ENCODE measurements at places on chromosomes 13 and 19.

GRCh38 chr19:58584498-58585441 lies 11.6 kb upstream of the MZF1 start:
- no peak for DNase-seq

- no peak for DNase-seq
Measured at GRCh38 chr19:51027873-51028272, 1.5 kb upstream of the KLK11 start.

DNA sequence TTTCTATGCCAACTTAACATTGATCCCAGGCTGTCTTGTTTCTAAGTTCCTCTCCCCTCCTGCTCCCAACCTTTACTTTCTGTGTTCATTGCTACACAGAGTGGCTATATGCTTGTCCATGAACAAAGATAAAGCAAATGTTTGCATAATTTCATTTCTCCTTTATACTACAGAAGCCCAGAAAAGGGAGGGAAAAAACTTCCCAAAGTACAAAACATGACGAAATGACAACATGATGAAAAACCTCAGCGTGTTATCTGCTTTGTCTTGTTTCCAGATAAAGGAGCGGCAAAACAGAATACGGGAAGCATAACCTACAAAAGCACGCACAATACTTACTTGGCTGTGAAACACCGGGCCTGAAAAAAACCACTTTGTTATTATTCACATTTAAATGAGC lies 336.8 kb downstream of the DNAJC15 start:
- no peak for DNase-seq

DNA sequence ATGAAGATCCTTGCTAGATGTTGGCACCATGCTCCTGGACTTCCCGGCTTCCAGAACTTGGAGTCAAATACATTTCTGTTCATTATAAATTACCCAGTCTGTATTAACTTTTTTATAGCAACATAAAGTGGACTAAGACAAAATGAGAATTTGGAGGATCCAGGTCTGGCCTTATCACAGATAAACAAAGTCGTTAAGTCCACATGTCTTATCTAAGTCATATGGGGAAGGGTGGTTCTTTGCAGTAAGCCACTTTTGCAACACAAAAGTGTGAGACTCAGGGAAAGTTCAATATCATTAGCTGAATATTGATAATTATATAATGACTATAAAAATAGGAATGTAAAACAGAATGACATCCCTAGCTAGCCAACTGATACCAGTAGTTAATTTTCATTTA lies 91.6 kb upstream of the SIAH3 start:
- DNase-seq = no peak

- no peak for DNase-seq
Measured at GRCh38 chr13:40330950-40331349, 335.5 kb downstream of the FOXO1 start.

- no peak for DNase-seq
Measured at GRCh38 chr19:55256562-55257460, 2.0 kb downstream of the PPP6R1 start.

- DNase-seq = no peak
Measured at GRCh38 chr13:71591374-71591773, 275.6 kb downstream of the DACH1 start.

GRCh38 chr13:26956522-26957142 lies 196.0 kb upstream of the GPR12 start:
- DNase-seq = no peak

DNA sequence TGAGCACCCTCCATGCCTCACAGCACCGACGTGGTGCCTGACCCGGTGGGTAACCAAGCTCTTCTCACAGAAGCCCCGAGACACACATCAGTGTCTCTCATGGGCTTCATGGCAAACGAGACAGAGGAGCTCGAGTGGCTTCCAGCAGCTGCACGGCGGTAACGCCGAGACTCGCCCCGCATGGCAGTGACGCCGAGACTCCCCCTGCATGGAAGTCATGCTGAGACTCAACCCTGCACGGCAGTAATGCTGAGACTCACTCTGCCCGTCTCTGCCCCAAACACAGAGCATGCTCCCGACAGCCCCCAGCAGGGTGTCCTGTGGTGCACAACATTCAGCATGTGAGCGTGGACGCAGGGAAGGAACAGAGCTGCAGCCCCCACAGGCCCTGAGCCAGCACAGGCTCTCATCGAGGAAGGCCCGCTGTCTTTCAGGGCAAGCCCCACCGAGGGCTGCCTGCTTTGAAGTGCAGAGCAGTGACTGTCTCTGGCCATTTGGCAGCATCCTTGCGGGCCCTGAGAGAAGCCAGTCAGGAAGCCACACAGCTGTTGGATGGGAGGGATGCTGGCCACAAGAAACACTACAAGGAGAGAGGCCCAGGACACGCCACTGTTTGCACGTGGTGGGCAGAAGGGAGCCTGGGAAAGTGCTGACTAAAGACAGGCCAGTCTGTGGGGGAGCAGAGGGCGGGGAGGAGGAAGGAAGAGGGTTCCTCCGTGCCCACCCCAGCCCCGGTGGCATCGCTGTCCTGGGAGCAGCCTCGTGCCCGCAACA lies 9.5 kb downstream of the GAS6 start:
- DNase-seq = no peak

DNA sequence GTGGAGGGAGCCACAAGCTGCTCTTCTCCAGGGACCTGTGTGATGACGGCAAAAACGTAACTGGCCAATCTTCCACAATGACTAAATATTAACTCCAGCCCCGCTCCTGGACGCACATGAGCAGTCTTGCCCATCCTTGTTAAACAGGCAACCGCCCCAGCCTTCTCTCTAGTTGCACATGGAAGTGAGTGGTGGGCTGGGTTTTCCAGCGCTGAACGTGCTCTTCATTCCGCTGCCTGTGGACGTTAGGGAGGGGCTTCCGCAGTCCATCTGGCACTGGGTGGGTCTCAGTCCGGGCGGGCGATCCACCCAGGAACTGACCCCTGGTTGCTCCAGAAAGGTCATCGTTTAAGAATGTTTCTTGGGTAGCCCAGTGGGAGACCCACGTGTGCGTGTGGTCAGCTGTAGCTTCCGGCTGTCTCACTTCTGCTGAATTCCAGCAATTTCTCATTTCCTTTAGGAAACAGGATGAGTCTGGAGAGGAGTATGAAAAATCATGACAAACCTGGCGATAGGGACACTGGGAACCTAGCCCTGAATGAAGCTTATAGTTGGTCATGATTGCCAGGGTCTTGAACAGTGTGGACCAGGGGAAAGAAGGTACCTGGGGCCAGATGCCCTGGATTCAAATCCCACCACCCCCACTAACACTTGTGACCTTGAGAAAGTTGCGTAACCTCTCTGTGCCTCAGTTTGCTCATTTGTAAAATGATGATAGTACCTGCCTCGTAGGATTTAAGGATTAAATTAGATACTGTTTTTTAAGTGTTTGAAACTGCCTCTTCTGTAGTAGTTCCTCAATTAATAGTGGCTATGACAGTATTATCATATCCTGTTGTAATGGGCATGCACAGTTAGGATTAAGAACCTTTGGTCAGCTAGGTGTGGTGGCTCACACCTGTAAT lies 92.6 kb downstream of the SIPA1L3 start:
- no peak for DNase-seq

DNA sequence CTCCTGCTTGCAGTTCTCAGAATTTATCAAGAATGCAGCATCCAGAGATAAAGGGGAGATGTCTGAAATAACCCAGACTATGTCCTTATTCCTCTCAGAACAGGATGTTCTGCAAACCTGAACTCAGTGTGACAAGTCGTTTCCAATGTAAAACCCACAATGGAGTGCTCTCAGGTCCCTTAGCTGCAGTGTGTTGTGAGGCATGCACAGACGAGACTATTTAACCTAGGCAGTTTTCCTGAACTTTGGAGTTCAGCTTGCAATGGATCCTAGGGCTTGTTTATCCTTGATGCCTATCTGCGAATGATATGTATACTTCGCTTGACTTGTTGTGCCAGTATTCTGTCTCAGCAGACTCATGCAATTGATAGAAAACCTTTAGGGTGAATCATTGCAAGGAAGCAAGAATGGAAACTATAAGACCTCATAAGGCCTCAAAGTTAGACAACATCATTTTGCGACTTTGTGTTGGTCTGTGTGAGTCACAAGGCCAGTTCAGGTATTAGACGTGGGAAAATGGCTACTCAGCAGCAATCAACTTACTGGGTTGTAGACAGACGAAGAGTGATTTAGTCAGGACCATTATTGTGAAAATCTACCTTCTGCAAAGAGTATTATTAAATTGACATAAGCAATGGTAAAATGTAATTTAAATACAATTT lies 2439.9 kb upstream of the PCDH20 start:
- DNase-seq = no peak

- DNase-seq = no peak
Measured at GRCh38 chr13:25633093-25633492, 261.3 kb downstream of the ATP8A2 start.

DNA sequence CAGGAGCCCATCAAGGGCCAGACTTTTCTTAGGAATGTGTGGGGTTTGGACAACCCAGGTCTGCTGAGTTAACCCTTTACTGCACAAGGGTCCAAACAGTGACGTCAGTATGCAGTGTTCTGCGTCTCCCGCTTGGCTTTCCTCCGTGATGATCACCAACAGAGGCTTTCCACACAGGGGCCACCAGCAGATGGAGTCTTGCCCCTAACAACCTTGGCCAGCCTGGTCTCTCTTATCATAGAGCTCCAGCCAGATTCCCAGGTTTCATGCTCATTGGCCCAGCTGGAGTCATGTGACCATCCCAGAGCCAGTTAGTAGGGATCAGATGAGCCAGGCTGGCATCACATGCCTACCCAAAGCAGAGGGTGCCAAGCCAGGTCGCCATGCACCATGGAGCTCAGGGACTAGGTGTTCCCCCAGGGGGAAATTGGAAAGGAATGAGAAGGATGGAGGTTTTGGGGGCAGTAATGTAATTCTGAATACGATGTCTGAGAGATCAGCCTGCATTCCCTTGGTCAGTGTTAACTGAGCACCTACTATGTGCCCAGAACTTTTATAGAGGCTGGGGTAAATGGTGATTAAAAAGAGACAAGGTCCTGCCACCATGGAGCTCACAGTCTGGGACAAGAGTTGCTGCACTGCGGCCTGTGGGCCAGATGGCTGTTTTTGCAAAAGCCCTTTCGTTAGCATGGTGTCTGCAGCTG lies 61.2 kb downstream of the MYH14 start:
- no peak for DNase-seq

- DNase-seq = no peak
Measured at GRCh38 chr13:51620165-51620983, 36.1 kb downstream of the WDFY2 start.

DNA sequence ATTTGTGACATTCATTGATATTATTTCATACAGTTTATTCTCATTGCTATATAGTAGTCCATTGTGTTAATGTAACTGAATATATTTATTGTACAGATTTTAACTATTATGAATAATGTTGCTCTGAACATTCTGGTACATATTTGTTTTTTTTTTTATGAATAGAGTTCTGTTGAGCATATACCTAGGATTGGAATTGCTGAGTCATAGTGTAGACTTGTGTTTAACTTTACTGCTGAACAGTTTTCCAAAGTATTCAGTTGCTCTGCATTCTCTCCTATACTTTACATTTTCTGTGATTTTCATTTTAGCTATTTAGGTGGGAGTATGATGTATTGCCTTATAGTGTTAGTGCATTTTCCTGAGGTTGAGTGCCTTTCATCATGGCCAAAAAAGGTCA lies 97.5 kb downstream of the MAB21L1 start:
- DNase-seq = no peak

DNA sequence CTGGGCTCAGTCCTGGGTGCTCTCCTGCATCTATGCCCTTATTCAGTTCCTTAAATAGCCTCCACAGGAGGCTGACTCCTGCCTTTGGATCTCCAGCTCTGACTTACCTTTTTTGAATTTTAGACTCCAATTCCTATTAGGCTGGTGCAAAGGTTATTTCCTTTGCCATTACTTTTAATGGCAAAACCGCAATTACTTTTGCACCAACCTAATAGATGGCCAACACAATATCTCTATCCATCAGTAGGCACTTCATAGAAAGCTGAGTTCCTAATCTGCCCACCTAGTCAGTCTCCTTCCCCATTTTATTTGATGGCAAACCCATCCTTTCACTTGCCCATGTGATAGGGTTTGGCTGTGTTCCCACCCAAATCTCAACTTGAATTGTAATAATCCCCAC lies 95.3 kb downstream of the CACNA1A start:
- DNase-seq = no peak

DNA sequence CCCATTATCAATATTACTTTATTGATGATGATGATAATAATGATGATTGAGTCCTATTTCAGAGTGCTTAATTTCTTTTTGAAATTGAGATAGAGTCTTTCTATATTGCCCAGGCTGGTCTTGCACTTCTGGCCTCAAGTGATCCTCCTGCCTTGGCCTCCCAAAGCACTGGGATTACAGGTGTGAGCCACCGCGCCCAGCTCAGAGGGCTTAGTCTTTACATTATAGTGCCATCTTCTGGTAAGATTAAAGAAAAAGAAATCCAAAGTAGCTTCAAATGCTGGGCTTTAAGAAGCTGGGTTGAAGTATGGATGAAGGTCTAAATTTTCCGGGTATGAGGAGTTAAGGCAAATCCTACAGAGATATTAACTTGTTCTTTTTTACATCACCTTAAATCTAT lies 3.4 kb upstream of the ZNF333 start:
- DNase-seq = no peak

GRCh38 chr13:36973621-36974295 lies 25.4 kb downstream of the ALG5 start:
- DNase-seq = no peak

DNA sequence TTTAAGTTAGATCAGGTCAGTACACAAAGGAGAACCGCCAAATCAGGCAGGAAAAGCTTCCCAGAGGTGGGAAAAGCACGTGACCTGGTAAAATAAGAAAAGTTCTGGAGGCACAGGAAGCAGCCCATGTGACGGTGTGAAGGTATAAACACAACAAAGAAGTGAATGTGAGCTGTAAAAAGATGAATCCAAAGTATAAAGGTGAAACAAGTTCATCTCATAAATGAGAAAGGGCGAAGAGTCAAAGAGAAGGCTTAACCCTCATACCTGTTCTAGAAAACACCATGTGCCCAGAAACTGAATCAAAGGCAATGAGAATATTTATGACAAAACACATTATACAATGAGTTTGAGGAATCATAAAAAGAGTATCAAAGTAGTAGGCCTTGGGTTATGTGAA lies 47.0 kb downstream of the USP12 start:
- no peak for DNase-seq

DNA sequence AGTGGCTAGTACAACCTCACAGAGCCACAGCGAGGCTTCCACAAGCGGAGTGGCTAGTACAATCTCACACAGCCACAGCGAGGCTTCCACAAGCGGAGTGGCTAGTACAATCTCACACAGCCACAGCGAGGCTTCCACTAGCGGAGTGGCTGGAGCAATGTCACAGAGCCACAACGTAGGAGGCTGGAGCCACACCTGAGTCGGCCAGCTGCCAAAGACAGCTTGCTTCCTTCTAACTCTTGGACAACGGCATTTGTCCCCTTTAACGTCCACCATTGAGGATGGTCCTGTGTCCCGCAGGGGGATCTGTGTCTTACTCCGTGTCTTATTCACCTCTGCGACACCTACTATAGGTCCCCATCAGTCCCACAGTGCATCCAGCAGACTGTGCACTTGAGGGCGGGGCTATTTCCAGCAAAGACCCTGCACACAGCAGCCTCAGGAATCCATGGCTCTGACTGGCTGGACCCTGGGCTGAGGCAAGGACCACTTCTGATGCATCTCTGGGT lies 3.7 kb downstream of the ZNF787 start:
- DNase-seq = no peak

- no peak for DNase-seq
Measured at GRCh38 chr19:9032136-9032631, 22.0 kb upstream of the MUC16 start.

GRCh38 chr13:40878823-40879222 lies 89.4 kb downstream of the SLC25A15 start:
- no peak for DNase-seq

All from activated CD4-positive, CD25-positive, alpha-beta regulatory T cell (primary cell).